ENCODE measurements at places on chromosomes 2 and 18.

DNA sequence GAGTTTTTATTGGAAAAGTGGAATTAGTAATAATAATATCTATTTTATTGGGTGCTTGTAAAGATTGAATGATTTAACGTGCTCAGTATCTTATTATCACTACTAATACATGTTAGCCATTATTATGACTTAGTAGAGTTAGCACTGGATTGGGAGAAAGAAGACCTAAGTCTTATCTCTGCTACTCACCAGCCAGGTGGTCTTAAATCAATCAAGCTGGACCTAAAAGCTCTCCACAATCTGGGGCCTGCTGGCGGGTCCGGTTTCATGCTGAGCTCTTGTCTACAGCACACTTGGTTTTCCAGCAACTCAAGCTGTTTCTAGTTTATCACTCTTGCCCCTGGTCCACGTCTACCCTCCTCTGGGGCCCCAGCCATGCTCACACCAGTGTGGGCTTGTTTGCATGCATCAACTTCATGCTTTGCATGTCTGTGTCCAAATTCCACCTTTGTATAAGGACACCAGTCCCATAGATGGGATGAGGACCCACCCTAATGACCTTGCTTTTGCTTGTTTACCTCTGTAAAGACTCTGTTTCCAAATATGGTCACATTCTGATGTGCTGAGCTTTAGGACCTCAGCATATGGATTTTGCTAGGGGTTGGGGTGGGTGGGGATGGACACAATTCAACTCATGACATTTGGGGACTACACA, 363.1 kb downstream of the LPIN1 start:
- no peak for DNase-seq

DNA sequence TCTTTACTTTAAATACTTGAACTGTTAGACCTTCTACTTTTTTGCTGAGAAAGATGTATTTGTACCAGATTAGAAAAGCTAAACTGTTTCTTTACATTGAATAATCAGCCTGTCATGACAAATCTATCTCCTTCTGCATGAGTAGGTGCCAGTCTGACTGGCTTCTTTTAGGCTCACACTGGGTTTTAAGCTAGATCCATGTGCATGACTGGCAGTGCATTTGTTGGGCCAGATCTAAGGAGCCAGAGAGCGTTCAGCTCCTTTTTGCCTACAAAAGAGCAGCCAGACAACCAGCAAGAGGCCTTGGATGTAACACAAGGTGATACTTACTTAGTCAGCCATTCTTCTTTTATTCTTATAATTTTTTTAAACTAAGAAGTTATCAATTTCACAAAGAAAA, 82.0 kb upstream of the OTX1 start:
- no peak for DNase-seq

GRCh38 chr2:168691221-168691620, 111.2 kb upstream of the NOSTRIN start:
- DNase-seq: no peak

DNA sequence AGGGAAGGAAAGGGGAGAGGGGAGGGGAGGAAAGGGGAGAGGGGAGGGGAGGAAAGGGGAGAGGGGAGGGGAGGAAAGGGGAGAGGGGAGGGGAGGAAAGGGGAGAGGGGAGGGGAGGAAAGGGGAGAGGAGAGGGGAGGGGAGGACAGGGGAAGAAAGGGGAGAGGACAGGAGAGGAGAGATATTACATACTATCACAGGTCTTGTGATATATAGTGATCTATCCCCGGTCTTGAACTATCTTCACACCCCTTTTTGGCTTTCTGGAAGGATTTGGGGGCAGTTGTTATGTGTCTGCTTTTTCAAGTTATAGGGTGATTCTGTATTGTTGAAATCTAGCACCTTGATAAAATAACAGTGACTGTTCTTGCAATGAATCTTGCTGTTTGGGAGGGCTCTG, 92.1 kb upstream of the ID2 start:
- no peak for DNase-seq

DNA sequence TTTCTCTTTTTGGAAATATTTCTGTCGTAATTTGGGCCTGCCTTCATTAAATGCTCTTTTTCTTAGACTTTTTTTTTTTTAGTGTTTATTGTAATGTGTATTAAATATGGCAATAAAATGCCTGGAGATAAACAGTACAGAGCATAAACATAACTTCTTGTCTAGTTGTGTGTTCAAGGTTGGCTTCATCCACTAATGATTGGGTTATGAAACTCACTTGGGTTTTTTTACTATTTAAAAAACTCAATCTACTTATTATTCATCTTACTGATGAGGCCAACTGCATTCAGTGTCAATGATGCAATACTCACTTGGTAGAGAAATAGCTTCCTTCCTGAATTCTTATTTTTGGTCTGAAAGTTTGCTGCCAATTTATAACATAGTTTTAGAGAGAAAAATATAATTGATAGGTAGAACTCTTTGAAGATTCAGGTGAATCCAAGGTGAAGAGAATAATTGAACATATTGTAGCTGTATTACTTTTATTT, 144.2 kb upstream of the NABP1 start:
- no peak for DNase-seq

GRCh38 chr18:23114911-23115310, 20.4 kb upstream of the CABLES1 start:
- DNase-seq: no peak

All from cerebellar nuclear complex (tissue), 1 donor.